ENCODE measurements at places on chromosomes 2 and 18.
A peak's percentile ranks its signal among the peaks of the same experiment; 100 is the strongest.

- DNase-seq: no peak
Measured at GRCh38 chr2:219723311-219723710, 95.9 kb downstream of the SLC4A3 start.

DNA sequence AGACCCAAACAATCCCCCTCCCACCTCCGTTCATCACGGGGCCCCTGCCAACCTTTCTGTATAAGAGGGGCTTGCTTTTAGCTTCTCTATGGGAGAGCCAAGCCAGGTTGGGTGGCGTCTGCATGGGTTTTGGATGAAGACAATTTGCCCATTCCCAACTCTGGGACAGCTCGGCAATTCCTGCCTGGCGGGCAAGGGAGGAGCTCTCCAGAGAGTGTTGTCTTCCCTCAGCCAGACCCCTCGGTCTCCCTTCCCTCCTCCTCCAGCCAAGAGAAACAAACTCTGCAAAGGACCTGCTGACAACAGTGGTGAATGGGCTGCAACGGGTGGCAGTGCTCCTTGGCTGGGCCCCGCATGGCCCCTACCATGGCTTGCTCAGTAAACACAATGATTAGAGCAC, 267.2 kb upstream of the HDAC4 start:
- no peak for DNase-seq

DNA sequence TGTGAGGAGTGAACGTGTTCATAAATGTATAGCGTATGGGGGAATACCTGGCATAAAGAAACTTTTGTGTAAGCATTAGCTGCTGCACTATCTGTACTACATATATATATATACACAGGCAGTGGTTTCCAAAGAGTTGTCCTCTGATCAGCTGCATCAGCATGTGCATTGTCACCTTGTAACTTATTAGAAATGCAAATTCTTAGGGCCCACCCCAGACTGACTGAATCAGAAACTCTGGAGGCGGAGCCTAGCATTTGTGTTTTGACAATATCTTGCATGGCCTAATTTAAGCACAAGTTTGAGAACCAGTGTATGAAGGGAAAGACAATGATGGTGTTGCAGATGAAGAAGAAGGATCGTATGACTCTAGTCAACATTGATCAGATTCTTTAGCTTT, 299.5 kb downstream of the CCDC102B start:
- no peak for DNase-seq

DNA sequence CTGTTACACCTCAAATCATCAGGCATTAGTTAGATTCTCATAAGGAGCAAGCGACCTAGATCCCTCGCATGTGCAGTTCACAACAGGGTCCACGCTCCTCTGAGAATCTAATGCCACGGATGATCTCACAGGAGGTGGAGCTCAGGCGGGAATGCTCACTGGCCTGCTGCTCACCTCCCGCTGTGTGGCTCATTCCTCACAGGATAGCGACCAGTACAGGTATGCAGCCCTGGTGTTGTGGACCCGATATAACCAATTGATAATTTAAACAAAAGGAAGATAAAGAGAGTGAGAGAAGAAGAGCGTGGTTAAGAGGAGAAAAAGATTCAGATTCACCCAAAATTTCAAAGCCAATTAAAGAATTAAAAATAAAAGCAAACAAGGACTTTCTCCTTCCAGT, 20.8 kb downstream of the TLK1 start:
- no peak for DNase-seq

DNA sequence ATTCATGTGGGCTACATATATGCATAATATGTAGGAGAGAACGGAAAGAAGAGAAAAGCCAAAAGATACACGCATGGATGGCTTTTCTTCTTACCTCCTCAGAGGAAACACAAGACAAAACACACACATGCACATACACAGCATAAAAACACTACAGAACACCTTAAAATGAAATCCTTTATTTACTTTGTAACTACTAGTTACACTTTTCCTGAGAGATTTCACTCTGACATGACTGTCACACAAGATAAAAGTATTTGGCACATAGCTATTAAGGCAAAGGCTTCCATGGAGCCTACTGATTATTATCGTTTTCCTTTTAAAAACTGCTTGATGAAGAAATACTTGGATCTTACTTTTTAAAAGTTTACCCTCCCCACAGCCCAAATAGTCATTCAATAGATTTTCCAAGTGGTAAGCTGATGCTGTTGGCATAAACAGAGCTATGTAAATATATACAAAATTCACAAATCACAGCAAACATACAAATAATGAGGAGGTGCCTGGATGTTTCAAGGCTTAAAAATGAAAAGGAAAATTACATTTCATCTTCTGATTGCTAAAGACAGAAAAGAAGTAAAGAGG, 8.6 kb downstream of the ZEB2 start:
- no peak for DNase-seq

- no peak for DNase-seq
Measured at GRCh38 chr2:2655453-2656114, 324.5 kb upstream of the MYT1L start.

GRCh38 chr2:227608561-227609338, 5.9 kb downstream of the SCYGR3 start:
- DNase-seq: no peak

DNA sequence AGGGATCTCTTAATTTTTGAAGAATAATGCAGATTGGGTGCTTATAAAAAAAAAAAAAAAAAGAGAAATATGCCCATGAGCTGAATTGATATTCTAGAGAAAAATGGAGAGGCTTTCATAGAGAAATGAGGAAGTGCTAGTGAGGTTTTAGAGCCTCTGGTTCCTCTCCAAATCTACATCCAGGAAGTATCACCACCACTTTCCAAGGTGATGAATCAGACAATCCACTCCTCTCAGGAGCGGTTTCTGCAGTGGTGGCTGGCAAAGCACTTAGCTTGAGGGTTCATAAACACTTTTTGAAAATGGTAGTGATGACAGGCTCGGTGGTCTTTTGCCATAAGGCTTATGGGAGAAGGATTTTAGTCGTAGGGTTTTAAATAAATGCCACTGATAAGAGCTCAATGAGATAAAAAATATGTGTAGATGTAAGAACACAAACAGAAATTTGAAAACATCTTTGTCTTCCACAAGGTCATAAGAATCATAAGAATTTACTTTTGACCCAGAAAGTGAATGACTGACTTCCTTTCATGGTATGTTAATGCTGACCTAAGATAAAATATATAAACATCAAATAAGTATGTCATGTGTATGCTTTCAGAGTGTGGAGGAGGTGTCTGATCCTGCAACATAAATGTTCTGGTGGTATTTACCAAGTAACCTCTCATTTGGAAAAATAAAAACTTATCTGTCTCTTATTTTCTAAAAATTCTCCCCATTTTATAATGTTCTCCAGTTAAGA, 42.1 kb upstream of the DSG1 start:
- DNase-seq: peak; percentile 4

DNA sequence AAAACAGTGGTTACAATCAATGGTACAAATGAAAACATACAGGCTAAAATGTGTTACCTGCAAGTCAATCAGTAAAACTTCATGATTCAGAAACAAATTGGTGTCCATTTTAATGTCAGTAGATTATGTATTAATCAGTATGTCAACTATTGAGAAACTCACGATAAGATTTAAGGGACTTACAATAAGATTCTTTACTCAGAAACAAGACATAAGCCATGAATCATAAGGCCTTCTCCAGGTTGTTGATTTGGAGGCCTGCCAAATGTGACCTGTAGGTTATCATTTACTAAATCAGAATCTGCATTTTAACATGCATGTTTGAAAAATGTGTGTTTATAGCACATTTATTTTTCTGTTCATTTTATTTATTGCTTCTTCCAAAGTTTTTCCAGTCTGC, 623.1 kb downstream of the CCDC85A start:
- DNase-seq: no peak

DNA sequence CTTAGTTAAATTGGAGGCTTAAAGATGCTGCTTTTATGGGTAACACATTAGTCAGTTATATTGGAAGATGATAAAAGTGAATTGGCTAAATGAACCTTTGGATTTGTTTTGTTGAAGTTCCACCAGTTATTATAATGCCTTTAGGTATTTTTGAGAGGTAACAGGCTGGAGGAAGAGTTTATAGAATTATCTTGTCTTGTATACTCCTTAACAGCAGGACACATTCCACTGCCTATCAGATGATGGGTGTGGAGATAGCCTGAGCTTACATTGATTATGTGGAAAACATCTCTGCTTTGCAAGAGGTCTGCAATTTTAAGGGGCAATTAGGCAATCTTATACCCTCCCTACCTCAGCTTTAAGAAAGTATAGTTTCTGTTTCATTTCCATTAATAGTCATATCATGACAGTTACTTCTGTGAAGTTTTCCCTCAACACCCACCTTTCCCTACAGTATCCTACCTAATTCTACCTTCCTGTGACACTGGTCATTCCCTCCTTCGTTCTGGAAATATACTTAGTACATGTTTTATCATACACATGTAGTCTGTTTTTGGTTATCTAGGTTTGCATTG, 403.7 kb upstream of the SPRED2 start:
- no peak for DNase-seq

- no peak for DNase-seq
Measured at GRCh38 chr2:241532733-241533601, 24.6 kb upstream of the STK25 start.

GRCh38 chr2:39424951-39425350, 12.1 kb downstream of the MAP4K3 start:
- no peak for DNase-seq

- no peak for DNase-seq
Measured at GRCh38 chr2:4862031-4862430, 830.2 kb upstream of the SOX11 start.

DNA sequence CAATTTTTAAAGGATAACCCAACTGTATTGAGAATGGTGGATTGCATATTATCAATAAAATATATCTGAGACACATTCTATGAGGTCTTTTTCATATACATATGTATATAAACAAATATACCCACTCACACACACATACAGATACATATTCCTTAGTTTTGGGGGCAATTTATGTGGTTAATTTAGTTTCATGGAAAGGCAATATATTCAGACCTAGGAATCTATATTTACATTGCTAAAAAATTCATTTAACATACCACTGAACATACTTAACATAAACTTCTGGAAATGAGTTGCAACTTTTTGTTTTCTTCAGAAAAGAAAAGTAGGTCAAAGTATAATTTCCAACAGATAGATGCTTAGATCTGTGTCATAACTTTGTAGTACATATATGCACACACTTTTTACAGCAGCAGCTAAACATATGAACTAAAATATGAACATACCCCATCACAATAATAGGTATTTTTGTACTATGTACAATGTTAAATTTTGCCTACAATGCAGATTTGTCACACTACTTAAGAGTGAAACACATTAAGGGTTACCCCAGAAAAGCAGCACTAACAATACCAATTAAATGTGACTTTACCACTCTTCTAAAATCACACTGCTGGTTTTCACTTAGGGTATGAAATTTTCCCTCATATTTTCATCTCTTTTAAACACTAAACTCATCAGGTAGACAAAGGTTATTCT, 23.0 kb downstream of the HEATR5B start:
- DNase-seq: no peak

- no peak for DNase-seq
Measured at GRCh38 chr2:108589372-108589771, 55.1 kb downstream of the LIMS1 start.

DNA sequence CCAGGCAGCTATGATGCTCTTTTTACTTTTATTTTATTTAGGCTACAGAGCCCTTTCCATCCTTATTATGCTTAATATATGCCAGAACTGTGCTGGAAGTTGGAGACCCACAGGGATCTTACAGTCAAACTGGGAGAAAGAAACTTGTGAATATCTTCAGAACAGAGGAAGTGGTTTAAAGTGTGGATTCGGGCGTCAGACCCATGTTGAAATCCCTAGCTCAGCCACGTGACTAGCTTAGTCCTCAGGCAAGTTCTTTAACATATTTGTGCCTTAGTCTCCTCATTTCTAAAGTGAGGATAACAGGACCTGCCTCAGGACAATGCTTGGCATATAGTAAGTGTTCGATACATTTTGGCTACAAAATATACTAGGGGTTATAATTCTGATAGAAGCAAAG, 59.1 kb downstream of the MAP3K20 start:
- no peak for DNase-seq

GRCh38 chr2:28643911-28644334, 107.7 kb upstream of the PPP1CB start:
- DNase-seq: peak; percentile 84

- no peak for DNase-seq
Measured at GRCh38 chr2:120955427-120955826, 219.8 kb downstream of the GLI2 start.

DNA sequence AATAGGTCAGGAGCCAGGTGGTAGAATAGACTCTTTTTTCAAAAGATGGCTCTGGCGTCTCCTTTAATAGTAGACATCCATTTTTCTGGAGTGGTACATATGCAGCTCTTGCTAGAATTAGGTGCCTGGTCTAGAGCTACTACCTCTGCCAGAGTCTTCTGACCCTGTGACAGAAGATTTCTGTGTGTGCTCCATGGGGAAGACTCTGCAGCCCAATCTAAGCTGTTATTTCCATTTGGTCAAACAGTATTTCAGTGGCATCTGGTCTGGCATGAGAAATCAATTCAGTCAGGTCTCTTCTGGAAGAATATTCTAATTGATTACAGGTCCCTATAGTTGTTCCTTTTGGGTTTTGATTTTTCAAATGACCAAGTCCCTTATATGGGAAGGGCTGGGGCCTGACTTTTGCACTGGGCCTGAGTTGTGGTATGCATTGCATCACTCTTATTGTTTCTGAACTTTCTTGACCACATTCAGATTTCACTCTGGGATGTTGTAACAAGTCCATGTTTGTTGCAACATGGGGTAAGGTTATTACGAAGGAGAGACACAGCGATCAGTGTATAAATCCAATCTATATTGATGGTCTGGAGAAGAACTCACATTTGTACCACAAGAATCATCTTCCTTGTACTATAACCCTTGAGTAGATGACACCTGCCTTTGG, 12.1 kb downstream of the MXD1 start:
- DNase-seq: peak; percentile 42

DNA sequence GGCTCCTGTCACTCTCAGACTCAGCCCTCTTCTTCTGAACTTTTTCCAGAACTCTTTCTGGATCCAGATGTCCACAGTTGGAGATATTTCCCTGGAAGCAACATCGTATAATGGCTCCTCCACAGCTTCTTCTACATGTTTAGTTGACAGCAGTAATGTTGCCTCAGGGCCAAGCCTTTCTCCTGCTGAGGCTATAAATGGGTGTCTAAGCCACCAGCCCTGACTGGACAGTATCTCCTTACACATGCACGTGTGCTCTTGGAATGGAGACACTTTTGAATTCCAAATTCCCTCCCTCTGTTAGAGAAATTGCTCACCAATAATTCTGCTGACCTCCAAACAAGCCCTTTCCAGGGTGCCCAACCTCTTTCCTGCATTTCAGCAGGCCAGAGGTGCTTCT, 156.2 kb upstream of the PIK3C3 start:
- no peak for DNase-seq
